A549 treated with GW870086 at 1 μM for 4 hours (cell line): ENCODE measurements at places on chromosomes 7 and 10. TPM values are rescaled to one million over a fixed set of nuclear protein-coding genes. Genes with fewer than 3 reads are reported as not detected.

Gene SFTPA1
- total RNA-seq, result not detected in 5 replicates

Gene MRPS16
- 115 to 196 TPM (median 180 TPM) in 5 replicates for total RNA-seq

Gene NSUN6
- total RNA-seq, result 3.1 to 5.2 TPM (median 4.6 TPM) in 5 replicates

Gene DPP6
- 0.26 TPM in 1 of 5 replicates, not detected in the others for total RNA-seq

Gene AGR2
- total RNA-seq, result 104 to 168 TPM (median 145 TPM) in 5 replicates

Gene TDRD1
- not detected in 5 replicates for total RNA-seq

Gene PEX1
- total RNA-seq, result 4.3 to 6.8 TPM (median 6.3 TPM) in 5 replicates
